CD4-positive, alpha-beta T cell (primary cell): ENCODE measurements at places on chromosomes 12 and 14. TPM values are rescaled to one million over a fixed set of nuclear protein-coding genes. Genes with fewer than 3 reads are reported as not detected.

GRCh38 chr14:98835051-98835824 lies 436.8 kb downstream of the BCL11B start:
- DNase-seq = no peak

DNA sequence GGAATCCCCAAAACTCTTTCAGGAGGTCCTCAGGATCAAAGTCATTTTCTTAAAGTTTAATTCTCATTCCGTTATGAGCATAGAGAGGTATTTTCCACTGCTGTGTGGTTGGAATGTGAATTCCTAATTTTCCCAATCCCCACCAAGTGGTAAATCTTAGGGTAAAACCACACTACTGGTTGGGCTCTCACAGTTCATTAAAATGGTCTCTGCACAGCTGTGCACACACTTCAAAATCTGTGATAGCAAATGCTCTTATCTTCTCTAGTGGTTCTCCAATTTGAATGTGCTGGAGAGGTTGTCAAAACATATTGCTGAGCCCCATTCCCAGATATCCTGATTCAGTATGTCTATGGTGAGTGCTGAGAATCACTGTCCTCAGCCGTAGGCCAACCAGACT lies 189.1 kb downstream of the BMP4 start:
- no peak for DNase-seq

DNA sequence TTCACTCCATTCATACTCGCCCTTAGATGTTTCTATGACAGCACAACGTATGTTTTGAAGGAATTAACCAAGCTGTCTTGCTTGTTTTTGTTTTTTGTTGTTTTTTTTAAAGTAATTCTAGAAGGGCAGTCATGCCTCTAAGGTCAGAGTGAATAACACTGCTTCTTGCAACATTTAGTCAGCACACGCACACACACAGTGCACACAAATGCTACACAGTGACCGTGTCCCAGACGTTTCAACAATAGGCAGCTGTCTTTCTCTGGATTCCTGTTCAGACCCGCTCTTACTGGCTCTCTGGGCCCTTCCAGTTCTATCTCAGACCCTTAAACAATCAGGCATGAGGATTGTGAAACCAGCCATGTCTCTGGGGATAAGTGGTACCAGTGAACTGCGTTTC lies 351.0 kb upstream of the FKBP4 start:
- DNase-seq = no peak

The P2RX2 gene
- not detected for total RNA-seq

DNA sequence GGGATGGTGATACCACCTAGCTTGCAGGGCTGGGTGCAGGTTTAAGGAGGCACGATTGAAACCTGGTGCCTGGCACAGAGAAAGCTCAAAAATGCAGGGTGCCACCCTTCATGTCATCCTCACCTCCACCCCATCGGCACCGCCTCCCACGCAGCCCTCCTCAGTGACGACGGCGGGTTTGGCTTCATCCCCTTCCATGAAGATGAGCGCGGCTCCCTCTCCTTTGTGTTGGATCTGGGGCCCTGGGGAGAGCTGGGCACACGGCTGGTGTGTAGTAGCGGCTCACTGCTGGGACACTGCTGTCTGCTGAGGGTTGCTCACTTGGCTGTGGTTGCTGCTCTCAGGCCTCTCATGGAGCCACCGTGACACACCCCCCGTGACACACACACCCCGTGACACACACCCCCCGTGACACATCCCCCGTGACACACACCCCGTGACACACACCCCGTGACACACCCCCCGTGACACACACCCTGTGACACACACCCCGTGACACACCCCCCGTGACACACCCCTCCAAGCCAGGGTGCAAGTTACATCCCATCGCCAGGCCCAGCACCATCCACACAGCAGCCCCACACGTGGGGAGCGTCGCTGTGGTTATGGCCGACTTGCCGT lies 42.9 kb upstream of the FZD10 start:
- no peak for DNase-seq

The MSI1 gene
- not detected for total RNA-seq

The AGAP2 gene
- total RNA-seq = 21.2 TPM

- no peak for DNase-seq
Measured at GRCh38 chr12:107477947-107478610, 207.5 kb upstream of the PWP1 start.

DNA sequence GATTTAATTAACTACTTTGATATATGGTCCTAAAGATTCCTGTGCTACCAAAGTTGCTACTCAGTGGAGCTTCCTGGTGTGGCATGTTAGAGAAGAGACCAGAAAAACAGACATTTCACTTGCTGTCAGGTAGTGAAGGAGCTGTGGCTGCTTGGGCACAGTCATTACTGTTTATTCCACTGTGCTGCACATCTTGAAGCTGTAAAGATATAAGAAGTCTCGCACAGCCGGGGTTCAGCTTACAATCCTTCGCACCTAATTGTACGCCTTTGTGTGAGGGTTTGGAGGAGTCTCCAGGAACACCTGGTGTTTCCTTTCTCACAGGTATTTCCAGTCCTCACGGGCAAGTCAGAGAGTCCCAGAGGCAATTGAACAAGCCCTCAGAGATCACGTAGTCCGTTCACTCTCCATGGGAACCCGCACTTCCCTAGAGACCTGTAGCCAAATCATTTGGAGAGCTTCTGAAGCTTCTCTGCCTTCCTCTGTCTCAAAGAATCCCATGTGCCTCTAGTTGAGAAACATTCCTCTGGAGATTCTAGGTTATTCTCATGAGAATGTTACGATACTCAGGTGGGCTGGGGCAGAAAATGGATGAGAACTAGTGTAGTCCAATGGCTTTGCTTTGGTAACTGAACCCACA lies 4.1 kb downstream of the EVL start:
- no peak for DNase-seq

The MGP gene
- total RNA-seq = 1.3 TPM

The TMED10 gene
- total RNA-seq = 153 TPM

DNA sequence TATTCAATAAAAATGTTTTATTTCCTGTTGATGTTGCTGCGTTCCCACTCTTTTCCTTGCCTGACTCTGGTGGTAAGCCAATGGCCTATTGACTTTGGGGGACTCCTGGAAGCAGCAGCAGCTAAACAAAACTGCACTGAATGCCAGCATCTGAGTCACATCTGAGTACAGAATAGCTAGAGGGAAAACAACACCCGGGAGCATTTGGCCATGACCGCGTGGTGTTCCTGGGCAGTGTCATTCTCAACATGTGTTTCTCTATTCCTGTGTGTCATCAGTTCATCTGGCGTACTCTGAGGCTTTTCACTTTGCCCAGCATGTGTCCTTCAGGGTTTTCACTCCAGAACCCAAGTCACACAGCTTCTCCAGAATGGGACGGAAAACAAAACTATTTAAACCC lies 238.8 kb downstream of the PAWR start:
- no peak for DNase-seq

DNA sequence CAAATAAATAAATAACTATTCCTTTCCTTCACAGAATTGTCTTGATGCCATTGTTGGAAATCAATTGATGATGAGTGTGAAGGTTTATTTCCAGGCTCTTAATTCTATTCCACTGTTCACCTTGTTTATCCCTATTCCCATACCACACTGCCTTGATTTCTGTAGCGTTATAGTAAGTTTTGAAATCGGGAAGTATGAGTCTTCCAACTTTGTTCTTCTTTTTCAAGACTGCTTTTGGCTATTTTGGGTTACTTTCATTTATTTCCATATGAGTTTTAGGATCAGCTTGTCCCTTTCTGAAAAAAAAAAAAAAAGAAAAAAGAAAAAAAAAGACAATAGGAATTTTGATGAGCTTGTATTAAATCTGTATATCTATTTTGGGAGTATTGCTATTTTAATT lies 9.3 kb upstream of the CDK2AP1 start:
- no peak for DNase-seq

The GYS2 gene
- not detected for total RNA-seq

DNA sequence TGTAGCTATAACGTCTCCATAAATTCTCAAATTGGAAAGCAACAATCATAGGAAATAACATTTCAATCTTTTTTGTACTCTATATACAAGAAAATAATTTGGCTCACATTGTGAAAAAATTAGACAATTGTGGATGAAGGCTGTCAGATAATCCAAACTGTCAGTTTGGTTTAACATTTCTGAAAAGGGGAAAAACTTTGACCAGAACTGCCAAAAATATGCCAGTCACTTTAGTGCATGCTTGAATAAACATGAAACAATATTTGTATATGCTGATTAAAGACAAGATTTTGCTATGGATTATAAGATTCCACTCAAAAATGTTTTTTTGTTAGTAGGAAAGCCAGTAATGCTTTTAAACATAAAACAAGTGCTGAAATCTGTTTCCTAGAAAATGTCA lies 38.9 kb downstream of the CCDC59 start:
- no peak for DNase-seq

The IL22 gene
- total RNA-seq = not detected

DNA sequence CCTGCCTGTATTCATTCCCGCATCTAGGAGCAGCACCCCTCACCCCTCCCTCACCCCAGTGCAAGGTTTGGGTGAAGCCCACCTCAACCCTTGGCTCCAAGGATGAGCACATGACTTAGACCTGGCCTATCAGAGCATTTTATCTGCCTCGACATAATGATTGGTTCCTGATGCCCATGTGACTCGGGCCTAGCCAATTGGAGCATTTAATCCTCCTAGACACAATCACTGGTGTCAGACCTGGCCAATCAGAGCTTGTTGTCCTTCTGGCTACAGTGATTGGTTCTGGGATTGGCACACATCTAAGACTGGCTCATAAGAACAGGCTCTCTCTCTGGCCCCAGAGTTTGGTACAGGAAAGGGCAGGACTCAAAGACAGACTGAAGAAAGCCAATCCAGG lies 73.1 kb upstream of the MYL2 start:
- DNase-seq = no peak

DNA sequence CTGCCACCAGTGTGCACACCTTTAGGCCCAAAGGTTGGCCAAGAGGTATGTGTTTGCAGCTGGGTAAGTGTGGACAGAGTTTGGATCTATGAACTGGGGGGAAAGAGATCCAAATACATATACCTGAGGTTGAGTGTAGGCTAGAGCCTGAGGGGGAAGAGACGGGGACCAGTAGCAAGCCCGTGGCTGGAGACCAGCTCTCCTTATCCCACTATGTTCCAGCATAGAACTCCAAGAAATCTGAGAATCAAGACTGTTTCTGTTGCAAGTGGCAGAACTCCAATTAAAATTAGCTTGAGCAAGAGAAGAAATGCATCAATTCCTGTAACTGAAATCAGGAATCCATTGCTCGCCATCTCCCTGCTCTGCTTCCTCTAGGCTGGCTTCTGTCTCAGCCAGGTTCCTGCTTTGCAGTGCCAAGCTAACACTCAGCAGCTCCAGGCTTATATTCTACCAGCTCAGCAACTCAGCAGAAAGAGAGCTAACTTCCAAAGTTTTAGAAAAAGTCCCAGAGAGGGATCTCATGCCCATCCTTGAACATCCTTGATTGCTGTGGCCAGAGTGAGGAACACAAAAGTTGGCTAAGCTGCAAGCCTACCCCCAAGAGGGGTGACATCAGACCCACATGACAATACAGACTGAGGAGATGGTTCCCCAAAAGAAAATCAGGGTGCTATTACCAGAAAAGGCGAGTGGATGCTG lies 1.5 kb upstream of the PCK2 start:
- DNase-seq = no peak

- no peak for DNase-seq
Measured at GRCh38 chr14:49220492-49220891, 365.7 kb downstream of the RPS29 start.

DNA sequence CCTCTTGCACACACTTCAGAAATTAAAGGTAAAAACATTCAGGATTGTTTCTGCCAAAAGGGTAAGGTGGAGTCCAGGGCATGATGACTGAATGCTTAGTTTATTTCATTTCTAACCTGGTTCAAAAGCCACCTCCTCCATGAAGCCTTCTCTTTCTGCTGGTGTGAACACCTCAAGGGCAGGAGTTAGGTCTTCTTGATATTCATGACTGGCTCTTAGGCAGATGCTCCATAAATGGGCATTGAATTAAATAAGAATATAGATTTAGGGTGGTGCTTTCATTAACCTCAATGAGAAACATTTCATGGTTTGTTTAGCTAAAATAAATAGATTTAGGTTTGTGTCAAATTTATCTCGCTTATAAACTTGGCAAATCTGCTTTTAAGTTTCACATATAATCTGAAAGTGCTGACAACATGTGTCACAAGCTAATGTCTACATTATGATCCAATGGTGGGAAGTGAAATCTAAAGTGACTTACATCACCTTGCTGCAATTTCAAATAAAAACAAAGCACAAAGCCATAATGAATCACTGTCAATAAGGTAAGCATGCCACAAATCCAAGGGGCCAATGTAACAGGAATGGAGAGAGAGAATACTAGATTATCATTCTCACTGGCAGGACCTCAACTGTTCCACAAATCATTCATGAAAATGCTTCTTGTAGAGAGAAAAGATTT lies 72.7 kb upstream of the GRIP1 start:
- DNase-seq = no peak

The OVCH1 gene
- not detected for total RNA-seq

The PRKD1 gene
- total RNA-seq = not detected
